ENCODE measurements at places on chromosomes 3 and 15. TPM values are rescaled to one million over a fixed set of nuclear protein-coding genes. Genes with fewer than 3 reads are reported as not detected.

- H3K27me3 ChIP-seq: no peaks in the 10 kb centered on the region
- H3K4me3 ChIP-seq: no peak overlapping the region
- H3K4me1 ChIP-seq: peaks cover 12% of the 10 kb centered on the region
- H3K36me3 ChIP-seq: no peaks in the 10 kb centered on the region
- peak overlapping the region; percentile 2 for H3K27ac ChIP-seq
These were observed 1.6 kb upstream of the P3H2 start for GRCh38 chr3:190122198-190122771.

- H3K4me3 ChIP-seq: no peak overlapping the region
- DNase-seq: no peak
- H3K4me1 ChIP-seq: peaks cover 1% of the 10 kb centered on the region
- no peak overlapping the region for H3K27ac ChIP-seq
These were observed 68.8 kb upstream of the GLCE start for GRCh38 chr15:69091654-69092053.

The MUC4 gene
- total RNA-seq: not detected

The CCR8 gene
- not detected for total RNA-seq

DNA sequence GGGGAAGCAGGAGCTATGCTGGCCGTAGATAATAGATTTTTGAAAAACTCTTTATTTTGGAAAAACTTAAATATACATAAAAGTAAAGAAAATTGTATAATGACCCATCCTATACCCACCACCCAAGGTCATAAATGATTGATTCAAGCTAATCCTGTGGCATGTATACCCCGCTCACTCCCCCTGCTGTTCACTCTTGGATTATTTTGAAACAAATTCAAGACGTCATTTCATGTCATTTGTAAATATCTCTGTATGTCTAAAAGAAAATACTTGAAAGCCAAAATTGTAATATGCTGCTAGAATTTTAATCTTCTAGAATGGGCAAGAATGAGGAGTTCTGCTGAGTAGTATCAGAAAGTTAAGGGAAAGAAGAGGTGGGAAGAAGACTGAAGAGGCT lies 241.7 kb downstream of the FEZF2 start:
- H3K4me3 ChIP-seq: no peak overlapping the region
- no peaks in the 10 kb centered on the region for H3K27me3 ChIP-seq
- no peaks in the 10 kb centered on the region for H3K36me3 ChIP-seq
- no peak overlapping the region for H3K27ac ChIP-seq
- no peaks in the 10 kb centered on the region for H3K4me1 ChIP-seq

GRCh38 chr3:128307029-128307633 lies 153.8 kb downstream of the EEFSEC start:
- no peaks in the 10 kb centered on the region for H3K27me3 ChIP-seq
- no peak for DNase-seq
- H3K4me1 ChIP-seq: no peaks in the 10 kb centered on the region
- no peak overlapping the region for H3K4me3 ChIP-seq
- H3K36me3 ChIP-seq: no peaks in the 10 kb centered on the region

DNA sequence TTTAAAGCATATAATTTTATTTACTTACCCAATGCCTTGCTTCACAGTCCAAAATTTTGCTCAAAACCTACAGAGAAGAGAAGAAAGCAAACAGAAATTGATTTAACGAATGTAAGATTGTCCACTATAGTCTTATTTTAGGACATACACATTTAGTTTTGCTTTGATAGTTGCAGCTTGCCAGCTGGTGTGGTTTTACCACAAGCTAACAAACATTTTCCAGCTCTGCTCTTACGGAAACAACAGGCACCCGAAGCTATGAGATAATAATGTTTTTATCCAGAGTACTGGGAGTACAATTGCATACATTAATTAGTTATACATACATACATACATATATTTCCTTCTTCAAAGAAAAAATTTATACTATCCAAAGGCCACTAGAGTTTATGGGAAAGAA lies 10.4 kb downstream of the BCL6 start:
- no peak overlapping the region for H3K4me3 ChIP-seq
- H3K36me3 ChIP-seq: peaks cover 26% of the 10 kb centered on the region
- no peak overlapping the region for H3K27ac ChIP-seq
- no peaks in the 10 kb centered on the region for H3K27me3 ChIP-seq

The SLC51B gene
- total RNA-seq: not detected

The MESP2 gene
- 0.28 TPM for total RNA-seq

The SLITRK3 gene
- not detected for total RNA-seq
